ENCODE measurements at places on chromosomes 2 and 18.

DNA sequence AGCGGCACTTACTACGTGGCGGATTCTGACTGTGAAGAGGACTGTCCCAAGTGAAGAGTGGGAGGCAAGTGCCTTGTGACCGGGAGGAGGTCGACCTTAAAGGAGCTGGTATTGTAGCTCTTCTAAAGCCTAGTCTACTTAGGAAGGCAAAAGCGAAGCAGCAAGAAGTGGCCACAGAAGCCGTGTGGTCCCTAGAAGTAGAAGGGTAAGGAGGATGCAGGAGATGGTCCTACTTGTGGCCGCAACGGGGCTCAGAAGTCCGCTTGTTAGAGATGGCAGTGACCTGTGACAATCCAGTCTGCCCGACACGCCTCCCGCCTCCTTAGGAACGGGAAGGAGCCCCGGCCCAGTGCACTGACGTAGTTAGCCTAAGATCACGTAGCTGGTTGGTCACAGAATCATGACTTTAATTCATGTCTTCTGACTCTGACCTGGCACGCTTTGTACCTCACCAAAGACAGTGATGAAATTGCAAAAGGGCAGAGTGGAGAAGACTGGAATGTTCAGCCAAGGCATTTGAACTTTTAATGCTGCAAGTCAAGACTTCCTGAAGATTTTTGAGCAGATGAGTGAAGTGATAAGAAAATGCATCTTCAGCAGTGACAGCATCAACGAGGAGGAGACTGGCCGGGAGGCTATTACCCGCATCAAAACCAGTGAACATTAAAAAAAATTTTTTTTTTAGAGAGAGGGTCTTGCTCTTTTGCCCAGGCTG, 749 bp upstream of the EIF2AK3 start:
- peak; percentile 63 for DNase-seq

- no peak for DNase-seq
Observed at GRCh38 chr18:4454537-4455112, 482 bp downstream of the DLGAP1 start.

DNA sequence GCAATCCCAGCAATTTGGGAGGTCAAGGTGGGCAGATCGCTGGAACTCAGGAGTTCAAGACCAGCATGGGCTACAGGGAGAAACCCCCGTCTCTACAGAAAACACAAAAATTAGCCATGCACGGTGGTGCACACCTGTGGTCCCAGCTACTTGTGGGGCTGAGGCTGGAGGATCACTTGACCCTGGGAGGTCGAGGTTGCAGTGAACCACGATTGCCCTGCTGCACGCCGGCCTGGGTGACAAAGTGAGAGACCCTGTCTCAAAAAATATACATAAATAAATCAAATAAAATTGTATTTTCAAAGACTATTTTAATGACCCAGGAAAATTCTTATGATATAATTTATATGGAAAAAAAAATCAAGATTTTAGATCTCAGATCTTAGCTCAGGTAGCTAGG, 191.5 kb downstream of the ZFP36L2 start:
- DNase-seq, result no peak

DNA sequence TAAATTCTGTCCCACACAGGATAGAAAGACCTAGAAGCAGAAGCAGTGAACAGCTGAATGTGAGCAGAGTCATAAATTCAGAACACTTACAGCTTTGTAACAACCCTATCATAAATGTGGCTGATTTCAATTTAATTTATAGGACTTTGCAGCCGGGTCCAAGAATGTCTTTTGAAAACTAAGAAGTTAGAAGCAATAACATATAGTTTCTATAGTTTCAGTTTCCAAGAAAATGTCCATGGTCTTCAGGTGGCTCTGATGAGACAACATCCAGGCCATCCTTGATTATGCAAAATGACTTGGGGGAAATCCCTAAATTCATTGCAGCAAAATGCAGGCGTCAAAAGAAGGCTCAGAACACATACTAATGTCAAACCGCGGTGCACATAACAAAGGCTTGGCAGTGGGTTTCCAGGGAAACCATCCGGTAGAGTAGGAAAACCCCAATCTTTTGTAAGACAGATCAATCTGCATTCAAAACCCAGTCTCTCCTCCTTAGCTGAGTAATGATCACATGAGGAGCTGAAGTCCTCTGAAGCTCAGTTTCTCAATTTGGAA, 442.2 kb upstream of the ID2 start:
- no peak for DNase-seq

GRCh38 chr2:181810823-181811695, 80.5 kb upstream of the ITPRID2 start:
- DNase-seq, result no peak

GRCh38 chr2:178280244-178280852, 86.0 kb downstream of the OSBPL6 start:
- DNase-seq, result no peak

- no peak for DNase-seq
Observed at GRCh38 chr2:215882689-215883088, 130.7 kb downstream of the MREG start.

GRCh38 chr2:231263118-231263831, 64.8 kb downstream of the ARMC9 start:
- DNase-seq, result no peak

GRCh38 chr2:151576080-151576479, 158.2 kb downstream of the NEB start:
- DNase-seq, result no peak

DNA sequence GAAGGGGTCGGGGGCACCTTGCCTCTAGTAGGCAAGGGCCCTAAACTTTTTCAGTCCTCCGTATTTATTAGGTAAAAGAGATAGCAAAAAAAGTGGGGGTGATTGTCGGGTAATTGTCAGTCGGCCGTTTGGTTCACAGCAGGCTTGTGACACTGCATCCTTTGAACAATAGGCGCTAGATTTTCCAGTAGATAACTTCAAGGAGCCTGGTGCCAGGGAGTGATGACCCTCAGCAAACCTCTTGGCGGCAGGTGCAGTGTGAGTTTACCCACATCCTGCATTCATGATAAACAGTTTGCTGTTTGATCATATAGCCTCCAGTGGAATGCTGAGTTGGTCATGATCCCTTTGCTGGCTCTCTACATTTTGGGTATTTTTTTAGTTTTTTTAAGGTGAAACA, 22.9 kb downstream of the SERPINB8 start:
- DNase-seq, result no peak

All from activated T-cell treated with anti-CD3 and anti-CD28 coated beads, Interleukin-2, amount 50 U/mL, for 4 hours (primary cell).